ENCODE measurements at places on chromosomes 16 and 17. TPM values are rescaled to one million over a fixed set of nuclear protein-coding genes. Genes with fewer than 3 reads are reported as not detected.

DNA sequence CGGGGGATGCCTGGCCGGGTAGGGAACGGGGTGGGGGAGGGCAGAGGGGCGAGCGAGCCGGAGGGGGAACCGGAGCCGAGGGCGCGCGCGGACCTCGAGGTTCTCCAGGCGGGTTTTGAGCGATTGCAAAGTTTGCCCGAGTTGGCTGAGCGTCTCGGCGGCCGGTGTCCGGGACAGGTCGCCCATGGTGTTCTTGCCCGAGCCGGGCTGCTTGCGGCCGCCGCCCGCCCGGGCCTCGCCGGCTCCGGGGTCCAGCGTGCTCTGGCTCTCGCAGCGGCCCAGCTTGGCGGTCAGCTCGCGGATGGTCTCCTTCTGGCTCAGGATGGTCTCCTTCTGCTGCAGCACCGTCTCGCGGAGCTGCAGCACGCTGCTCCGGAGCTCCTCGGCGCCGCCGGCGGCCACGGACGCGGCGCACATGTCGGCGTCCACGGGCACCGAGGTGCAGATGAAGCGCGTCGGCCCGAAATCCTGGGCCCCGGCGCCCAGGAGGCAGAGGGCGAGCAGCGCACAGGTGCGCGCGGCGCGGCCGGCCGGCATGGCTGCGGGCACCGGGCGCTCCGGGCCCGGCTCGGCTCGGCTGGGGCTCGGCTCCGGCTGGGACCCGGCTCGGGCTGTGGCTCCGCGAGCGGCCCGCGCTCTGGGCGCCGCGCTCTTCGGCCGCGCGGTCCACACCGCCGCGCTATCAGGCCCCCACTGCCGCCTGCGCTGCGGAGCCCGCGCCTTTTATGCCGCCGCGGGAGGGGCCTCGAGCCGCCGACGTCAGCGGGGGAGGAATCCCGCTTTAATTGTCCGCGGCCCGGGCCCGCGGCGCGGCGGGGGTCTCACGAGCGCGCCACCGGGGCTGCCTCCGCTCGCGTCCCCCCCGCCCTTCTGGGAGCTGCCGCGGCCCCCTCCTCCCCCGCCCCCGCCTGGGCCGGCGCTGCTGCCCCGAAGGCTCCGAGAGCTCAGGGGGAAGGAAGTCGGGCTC lies at the start of gene NPTX1:
Gene NPTX1 (minus strand): TSS at position 698 of the 967 bp plus-strand sequence. CDS start 161 bp downstream, at position 537.
- ATAC-seq: peak; percentile 25

GRCh38 chr17:31400481-31400950 lies 9.0 kb downstream of the RAB11FIP4 start:
- no peak for ATAC-seq

DNA sequence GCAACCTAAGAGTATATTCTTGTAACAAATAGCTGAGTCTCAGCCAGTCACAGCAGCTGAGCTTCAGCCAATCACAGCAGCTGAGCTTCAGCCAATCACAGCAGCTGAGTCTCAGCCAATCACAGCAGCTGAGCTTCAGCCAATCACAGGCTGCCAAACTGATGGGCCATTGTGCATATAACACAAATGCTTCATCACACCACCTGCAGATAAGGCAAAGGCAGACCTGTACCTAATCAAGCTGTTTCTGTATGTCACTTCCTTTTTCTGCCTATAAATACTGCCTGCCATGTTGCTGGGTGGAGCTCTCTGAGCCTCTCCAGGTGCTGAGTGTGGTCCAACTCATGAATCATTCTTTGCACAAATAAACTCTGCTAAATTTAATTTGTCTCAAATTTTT lies 19.9 kb downstream of the MYH13 start:
- no peak for ATAC-seq

The PNPO gene
- 23.4 TPM for total RNA-seq

DNA sequence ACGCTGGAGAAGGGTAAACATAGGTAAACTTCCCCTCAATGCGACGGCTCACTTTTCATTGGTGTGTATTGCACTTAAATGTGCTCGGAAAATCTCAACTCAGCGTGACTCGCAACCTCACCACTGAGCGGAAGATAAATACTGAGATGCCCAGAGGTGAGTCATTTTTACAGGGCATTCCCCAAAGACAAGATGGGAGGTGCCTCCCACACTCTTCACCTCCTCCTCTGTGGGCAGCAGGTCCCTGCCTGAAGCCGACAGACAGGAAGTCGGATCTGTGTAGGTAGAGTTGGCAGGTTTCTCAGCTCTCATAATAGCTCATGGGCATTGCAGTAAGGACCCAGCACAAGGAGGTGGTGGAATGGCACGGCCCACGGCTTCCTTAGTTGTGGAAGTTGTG lies 274.6 kb upstream of the HSBP1 start:
- ATAC-seq: no peak

- no peak for ATAC-seq
Observed at GRCh38 chr16:16988963-16989362, 481.8 kb downstream of the XYLT1 start.

DNA sequence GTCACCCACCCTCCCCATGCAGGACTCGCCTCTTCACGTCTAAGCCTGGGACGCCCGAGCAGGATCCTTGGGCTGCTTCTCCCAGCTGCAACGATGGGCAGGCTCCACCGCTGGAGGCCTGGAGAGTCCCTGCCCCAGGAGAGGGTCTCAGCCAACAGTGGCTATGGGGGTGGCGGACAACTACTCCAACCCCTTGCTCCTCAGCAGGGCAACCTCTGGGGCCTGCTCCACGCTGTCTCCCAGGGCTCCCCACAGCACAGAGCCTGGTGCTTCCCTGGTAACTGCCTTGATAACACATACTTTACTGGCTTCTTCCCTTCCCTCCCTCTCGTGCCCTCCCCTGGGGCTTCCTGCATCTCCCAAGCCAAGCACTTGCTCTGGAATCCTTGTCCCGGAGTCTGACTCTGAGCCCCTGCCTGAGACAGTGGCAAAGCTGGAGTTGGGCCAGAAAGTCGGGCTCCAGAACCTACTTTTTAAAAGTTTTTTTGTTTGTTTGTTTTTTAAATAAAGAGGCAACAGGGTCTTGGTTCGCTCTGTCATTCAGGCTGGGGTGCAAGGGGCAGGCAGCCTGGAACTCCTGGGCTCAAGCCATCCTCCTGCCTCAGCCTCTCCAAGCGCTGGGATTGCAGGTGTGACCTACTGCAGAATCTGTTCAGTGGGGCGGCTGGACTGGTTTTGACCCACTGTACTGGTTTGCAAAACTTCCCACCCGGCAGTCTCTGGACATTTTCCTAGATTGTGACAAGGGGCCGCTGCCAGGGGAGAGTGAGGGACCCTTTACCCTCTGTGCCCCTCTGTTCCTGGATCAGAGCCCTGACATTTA lies 99.4 kb downstream of the TNFRSF13B start:
- no peak for ATAC-seq

The TMEM238L gene
- not detected for total RNA-seq

The MARCHF10 gene
- not detected for total RNA-seq

DNA sequence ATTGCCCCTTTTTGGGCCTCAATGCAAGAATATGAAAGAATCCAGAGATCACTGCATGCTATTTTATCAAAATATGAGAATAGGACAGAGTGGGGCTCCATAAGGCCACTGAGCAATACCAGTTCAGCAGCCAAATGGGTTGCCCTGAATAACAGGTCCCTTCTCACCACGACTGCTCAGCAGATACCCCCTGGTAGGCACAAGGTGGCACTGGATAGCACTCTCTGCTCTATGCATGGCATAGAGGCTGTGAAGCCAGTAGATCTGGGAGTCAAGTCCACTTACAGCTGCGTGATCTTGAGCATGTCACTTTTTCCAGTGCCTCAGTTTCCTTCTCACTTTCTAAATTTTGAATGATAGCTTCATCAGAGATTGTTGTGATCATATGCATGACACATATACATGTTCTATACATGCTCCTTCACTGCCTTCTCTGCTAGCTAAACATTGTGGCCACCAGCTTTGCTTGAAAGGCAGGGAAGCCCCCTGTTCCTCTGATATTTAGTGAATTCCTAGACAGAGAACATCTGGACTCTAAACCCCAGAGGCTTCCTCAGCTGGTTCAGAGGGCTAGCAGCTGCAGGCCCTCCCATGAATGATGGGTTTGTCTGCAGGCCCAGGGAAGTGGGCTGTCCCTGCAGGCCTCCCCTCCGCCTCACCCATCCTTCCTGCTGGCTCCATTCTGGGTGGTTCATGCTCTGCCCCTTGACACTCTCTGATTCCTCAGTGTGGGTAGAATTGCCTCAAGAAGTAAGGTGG lies 84.9 kb upstream of the ASIC2 start:
- no peak for ATAC-seq

DNA sequence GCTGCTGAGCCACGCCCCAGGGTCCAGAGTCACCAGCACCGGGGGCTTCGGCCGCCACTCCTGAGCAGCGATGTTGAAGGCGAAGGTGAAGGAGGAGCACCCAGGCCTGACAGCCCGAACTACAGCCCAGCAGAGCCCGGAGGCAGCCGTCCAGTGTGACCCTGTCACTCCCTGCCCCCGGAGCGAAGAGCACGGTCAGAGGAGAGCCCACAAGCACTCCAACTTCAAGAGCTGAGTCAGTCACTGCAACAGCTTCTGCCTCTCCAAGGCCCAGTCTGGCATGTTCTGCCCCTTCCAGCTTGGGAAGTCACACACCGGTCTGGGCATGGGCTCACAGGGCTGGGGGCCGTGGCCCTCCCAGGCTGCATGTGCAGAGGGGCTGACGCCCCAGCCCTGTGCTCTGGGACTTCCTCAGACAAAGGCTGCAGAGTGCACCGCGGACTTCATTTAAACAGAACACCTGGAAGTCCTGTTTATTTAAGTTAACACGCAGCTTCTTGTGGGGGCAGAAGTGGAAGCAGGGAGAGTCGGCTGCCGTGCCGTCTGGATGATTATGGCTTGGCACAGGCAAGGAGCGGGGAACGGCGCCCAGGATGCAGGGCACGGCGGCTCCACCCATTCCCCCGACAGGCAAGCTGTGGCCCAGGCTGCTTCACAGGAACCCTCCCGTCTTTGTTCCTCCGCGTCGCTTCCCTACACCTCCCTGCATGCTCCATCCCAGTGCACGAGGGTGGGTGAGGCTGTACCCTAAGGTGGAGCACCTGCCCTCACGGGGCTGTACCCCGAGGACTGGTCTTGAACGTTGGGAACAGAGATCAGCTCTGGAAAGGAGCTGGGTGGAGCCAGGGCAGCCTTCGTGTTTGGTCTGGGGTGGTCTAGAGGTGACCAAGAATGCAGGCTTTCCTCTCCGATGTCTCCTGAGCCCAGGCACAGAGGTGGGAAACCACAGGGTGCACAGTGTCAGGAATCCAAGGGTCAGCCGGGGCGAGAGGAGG lies 68.9 kb upstream of the METRNL start:
- no peak for ATAC-seq

GRCh38 chr17:5329784-5330557 lies 47.9 kb downstream of the RABEP1 start:
- ATAC-seq: no peak

DNA sequence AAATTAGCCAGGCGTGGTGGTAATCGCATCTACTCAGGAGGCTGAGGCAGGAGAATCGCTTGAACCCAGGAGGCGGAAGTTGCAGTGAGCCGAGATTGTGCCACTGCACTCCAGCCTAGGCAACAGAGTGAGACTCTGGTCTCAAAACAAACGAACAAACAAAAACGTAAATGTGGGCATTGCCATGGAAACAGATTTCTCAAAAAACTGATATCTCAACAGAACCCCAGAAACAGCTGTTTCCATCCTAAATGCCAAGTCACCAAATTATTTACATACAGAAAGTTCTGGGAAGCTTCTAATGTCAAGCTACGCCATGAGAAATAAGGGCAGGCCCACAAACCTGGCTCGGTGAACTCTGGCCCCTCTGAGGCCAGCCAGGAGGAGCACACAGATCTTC lies 16.0 kb upstream of the ZNF689 start:
- ATAC-seq: no peak

DNA sequence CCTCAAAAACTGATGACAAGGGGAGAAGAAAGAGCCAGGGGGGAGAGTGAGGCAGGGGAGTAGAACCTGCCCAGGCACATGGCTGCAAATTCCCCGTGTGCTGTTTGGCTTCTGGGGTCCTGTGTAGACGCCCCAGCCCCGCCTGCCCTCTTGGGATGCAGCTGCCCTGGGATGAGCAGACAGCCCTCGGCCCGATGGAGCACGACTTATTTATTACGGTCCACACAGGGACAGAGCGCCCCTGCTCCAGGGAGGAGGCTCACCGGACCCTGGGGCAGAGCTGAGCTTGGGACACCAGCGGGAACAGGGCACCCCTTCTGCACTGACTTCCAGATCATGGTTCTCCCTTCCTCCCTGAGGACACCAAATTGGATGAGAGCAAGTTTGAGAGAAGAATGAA lies 9.1 kb downstream of the LDHD start:
- no peak for ATAC-seq

DNA sequence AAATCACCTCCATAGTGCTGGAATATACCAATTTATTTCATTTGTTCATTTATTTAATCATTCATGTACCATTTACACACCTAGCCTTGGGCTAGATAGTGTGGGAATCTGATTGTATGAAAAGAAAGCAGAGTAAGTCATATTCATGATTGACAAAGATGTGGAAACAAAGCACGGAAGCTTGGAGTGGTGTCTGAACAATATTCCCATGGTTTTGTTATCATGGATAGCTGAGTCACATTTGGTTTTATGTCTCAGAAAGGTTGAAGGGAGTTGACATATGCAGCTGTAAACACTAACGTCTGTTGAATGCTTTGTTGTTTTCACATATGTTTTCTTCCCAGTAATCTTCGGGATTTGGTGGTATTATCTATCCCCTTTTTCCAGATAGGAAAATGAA lies 76.6 kb downstream of the MAP2K4 start:
- ATAC-seq: no peak

DNA sequence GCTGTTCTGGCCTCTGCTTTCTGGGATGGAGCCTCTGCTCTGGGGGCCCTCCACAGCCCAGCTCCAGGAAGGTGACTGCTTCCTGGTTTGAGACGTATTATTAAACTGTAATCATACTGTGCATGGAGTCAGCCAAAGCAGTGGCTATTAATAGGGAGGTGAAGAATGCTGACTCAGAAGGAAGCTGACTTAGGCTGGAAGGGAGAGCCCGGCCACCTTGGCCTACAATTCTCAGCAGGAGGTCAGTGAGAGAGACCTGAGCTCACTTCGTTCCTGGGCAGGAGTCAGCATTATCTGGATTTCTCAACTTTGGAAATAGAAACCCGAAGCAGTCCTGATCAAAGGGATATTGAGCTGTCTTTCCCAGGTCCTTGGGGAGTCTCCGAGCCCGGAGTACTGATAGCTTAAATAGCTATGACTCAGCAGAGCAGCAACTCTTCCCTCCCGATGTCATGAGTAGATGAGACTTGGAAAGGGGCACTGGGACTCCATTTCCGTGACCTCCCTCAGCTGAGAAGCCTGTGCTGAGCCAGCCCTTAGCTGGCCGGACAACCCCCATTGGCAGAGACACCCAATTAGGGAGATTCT lies 91.8 kb downstream of the YPEL2 start:
- ATAC-seq: peak; percentile 69

GRCh38 chr17:39177256-39177655 lies 11.3 kb upstream of the ARL5C start:
- ATAC-seq: no peak

GRCh38 chr16:83335076-83335475 lies 472.7 kb upstream of the HSBP1 start:
- no peak for ATAC-seq

- no peak for ATAC-seq
Observed at GRCh38 chr16:72794319-72794718, 253.6 kb downstream of the ZFHX3 start.

- ATAC-seq: peak; percentile 28
Observed at GRCh38 chr17:64732336-64733006, 70.4 kb upstream of the SMURF2 start.

Data from gastroesophageal sphincter (tissue), 4 donors.